ENCODE measurements at places on chromosomes 16 and 17.

- DNase-seq = peak; percentile 84
Observed at GRCh38 chr17:44219616-44220212, at the start of gene UBTF. UBTF (minus strand) TSS chr17:44219675; CDS start chr17:44218229, 1,446 bp downstream.

DNA sequence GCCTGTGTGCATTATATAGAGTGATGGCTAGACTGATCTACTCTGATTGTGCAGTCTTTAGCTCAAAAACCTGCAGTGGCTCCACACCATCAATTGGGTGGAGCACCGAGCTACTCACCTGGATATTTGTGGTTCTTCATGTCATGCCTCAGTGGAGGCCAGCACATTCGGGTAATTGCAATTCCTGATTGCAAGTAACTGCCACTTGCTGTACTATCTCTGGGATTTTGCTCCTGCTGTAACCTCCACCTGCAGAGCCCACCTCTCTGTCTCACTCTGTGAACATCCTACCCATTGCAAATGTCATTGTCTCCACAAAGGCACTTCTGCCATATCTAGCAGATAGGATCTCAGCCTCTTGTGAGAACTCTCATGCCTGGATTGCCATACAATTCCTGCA lies 1.7 kb upstream of the CCL1 start:
- no peak for DNase-seq

GRCh38 chr17:76530095-76530723 lies 7.3 kb downstream of the CYGB start:
- DNase-seq = no peak

- DNase-seq = peak; percentile 52
Observed at GRCh38 chr17:81097134-81097942, 62.4 kb downstream of the BAIAP2 start.

GRCh38 chr17:78998311-78999055 lies 11.1 kb downstream of the CANT1 start:
- no peak for DNase-seq

- no peak for DNase-seq
Observed at GRCh38 chr16:74575807-74576643, 30.9 kb downstream of the GLG1 start.

DNA sequence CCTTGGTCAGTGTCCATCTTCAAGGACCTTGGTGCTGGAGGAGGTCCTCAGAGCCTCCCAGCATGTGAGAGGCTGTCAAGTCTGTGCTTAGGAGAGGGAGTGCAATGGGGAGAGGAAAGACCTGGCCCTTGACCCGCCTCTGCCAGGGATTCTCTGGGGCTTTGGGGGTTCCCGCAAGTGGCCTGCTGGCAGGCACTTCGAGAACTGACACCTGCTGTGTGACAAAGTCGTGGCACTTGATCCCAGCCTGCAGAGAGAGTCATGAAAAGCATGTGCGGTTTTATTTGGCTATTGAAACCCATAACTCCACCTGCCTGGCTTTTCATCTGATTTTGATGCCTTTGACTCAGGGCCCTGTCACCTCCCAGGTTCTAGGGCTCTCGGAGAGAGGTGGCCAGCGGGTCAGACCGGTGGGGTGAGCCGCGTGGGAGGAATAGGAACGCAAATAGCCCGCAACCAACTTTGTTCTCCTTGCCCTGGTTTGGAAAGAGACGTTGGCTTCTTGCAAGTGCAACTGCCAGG lies 42.8 kb upstream of the GSE1 start:
- no peak for DNase-seq

DNA sequence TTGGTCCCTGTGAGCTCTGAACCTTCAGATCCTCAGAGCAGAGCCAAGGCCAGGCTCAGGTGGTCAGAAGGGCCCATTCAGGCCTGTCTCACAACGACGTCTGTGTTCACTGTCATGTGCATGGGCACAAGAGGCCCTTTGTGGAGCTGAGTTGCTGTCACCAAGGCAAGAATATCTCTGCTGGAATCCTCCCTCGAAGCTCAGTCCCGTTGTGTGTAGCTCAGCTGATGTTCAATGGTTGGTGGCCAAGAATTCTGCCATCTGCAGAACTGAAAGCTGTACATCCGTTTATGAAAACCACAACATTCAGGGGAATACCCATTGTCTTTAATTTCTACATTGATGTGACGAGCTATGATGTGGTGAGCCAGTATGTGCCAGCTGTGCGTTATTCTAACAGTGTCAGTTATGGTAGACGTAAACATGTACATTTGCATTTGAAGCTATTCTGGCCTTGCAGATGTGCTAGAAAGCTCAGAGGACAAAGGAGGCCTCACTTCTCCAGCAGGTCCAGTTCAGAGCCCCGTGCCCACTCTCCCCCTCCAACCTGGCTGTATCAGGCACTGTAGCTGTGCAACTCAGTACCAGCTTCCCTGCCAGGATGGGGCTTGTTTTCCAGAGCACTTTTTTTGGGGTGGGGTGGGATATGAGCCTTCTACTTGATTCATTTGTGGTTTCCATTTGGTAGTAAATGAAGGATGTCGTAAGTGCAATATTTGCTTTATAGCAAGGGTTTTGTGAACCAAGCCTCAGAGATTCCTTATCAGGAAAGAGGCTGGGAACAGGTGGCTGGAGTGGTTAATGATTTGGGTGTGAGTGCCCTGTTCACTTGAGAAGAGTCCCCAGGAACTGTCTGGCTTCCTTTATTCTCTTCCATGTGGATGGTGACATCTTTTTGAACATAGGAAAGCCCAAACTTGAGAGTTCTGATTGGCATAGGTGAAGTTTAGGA lies 56.1 kb downstream of the B9D1 start:
- DNase-seq = peak; percentile 65

- DNase-seq = no peak
Observed at GRCh38 chr17:15973834-15974233, 25.7 kb downstream of the ZSWIM7 start.

- DNase-seq = no peak
Observed at GRCh38 chr16:87570938-87571867, 31.1 kb upstream of the JPH3 start.

GRCh38 chr16:31089199-31089598 lies 456 bp upstream of the PRSS53 start:
- no peak for DNase-seq

- no peak for DNase-seq
Observed at GRCh38 chr16:11412175-11412904, 67.1 kb downstream of the RMI2 start.

- DNase-seq = peak; percentile 18
Observed at GRCh38 chr16:68756239-68756915, 19.3 kb downstream of the CDH1 start.

GRCh38 chr16:84746231-84746630 lies 46.4 kb downstream of the USP10 start:
- DNase-seq = no peak

GRCh38 chr17:9922012-9922848 lies 17.2 kb upstream of the RCVRN start:
- DNase-seq = no peak

DNA sequence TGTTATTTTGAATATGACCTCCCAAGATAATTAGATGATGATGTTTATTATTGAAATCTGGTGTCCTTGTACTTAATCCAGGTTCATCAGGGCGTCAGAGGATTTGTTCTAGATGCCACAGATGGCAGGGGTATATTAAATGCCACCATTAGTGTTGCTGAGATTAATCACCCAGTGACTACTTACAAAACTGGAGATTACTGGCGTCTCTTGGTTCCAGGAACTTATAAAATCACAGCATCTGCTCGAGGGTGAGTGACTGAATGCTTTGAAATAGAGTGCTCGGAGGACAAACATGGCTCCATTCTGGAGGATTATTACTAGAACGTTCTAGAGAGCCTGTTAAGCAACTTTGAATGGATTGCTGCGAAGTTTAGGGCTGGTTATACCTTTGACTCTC lies 33.5 kb upstream of the GOSR1 start:
- DNase-seq = no peak

GRCh38 chr17:81794509-81794908 lies 9.4 kb upstream of the GCGR start:
- DNase-seq = no peak

DNA sequence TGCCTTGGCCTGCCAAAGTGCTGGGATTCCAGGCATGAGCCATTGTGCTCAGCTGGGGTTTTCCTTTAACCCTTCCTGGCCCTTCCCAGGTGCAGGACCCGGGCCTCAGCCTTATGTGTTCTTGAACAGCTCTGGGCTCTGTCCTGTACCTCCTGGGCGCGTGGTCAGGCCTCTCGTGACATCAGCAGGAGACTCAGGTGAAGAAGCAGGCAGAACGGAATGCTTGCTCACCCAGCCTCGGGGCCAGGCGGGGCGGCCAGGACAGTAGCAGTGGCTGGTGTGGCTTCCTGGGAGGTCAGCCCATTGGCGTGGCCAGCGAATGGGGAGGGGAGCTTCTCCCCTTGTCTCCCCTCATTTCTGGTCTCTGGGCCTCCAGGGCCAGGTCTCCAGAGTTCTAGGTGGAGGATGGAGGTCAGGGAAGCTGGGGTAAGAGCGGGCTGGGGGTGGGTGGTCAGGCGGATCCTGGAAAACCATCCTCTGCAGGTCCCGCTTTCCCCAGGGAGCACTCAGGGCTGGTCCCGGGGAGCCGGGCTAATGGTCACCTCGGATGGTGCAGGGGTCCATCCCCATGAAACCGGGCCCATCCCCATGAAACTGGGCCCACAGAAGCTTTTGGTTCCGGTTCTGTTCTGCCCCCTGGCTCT lies 281.5 kb downstream of the SEC14L1 start:
- DNase-seq = no peak
